ENCODE measurements at places on chromosomes 1 and 21.

- no peak for DNase-seq
These were observed 51.2 kb downstream of the XKR8 start for GRCh38 chr1:28010969-28011368.

GRCh38 chr1:200099040-200099439 lies 71.5 kb downstream of the NR5A2 start:
- DNase-seq = no peak

- no peak for DNase-seq
These were observed 45.5 kb downstream of the TOR3A start for GRCh38 chr1:179127163-179127895.

GRCh38 chr21:42409366-42409765 lies 5.7 kb downstream of the UBASH3A start:
- DNase-seq = no peak

DNA sequence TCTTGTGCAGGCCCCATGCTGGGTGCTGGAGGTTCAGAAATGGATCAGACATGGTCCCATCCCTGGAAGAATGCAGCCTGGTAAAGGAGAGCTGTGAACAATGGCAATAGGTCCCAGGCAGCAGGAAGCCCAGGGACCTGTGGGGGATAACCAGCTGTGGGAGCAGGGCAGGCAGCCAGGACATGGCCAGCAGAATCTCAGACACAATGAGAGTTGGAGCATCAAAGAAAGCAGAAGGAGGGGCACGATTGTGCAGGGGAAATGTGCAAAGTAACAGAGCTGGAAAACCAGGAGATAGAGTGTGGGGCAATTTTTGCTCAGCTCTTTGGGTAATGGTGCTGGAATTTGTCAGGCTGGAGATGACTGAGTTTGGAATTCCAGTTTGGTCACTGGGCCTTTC lies 44.3 kb downstream of the C8B start:
- no peak for DNase-seq

DNA sequence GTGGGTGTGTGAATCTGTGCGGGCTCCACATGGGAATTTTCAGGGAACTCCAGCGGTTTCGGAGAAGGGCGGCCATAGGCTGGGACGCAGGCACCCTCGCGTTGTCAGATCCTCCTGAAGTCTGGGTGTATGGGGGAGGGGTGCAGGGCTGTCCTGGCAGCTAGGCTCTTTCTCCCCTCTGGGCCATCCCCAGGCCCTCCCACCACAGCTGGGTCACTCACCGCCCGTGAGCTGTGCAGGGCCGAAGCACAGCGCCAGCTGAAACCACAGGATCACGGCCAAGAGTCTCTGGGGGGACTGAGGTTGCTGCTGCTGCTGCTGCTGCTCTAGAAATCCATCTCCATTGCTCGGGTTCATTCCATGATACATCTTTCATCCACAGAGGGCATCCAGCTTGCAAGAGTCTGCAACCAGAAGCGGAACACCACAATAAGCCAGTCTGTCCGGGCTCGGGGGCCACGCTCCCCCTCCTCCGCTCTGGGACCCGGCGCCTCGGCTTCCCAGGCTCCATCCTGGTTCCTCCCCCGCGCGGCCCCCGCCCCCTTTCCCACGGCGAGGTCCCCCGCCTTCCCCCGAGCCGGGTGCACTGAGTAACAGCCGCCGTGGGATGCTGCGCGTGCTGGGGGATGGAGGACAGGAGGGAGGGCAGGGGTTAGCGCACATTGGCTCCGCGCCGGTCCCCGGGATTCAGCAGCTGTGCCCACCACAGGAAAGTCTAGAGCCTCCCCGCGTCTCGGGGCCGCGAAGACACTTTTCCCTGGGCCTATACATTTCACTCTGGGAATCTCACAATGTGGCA lies 720 bp downstream of the SUSD4 start:
- DNase-seq = peak; percentile 35

GRCh38 chr1:232130815-232131480 lies 499.0 kb downstream of the SIPA1L2 start:
- DNase-seq = no peak

GRCh38 chr1:198024782-198025181 lies 107.6 kb downstream of the LHX9 start:
- DNase-seq = no peak

GRCh38 chr1:86741947-86742572 lies 37.7 kb downstream of the SH3GLB1 start:
- DNase-seq = peak; percentile 21

GRCh38 chr1:166884971-166885370 lies 8.9 kb upstream of the TADA1 start:
- DNase-seq = no peak

DNA sequence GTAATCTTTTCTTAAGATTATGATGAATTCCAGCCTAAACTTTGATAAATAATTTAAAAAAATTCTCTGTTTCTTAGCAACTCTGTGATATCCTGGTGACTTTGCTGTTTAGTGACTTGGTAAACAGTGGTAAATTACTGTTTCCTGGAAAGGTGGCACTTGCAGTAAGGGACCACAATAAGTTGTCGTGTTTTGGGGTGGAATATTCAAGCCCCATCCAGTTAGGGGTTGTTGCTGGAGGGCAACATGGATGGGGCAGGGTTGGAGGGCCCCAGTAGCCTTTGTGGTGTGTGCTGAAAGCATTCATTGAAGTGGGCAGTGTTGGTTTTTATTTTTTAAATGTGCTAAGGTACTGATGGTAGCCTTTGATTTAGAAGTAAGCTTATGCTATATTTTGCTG lies 30.3 kb downstream of the PRDM2 start:
- DNase-seq = no peak

DNA sequence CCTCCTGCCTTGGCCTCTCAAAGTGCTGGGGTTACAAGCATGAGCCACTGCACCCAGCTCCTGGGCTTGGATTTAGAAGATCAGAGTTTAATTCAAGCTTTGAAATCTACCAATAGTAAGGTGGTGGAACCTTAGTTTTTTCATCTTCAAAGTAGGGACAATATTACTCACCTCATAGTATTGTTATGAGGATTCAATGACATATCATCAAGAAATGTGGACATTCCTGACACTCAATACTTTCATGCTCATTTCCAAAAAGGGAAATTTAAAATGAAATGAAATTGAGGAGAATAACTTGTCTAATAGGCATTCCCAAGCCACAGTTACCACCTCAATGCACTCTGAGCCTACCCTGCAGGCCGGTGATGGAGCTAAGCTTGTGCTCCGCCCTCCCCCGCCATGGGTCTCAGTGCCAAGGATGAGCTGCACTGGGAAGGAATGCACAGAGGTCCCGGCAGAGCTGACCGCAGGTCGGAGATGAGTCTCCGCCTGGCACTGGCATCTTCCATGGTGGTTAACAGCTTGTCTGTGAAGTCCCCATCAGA lies 56.5 kb upstream of the BCAR3 start:
- no peak for DNase-seq

- no peak for DNase-seq
These were observed 177.5 kb downstream of the VPS13D start for GRCh38 chr1:12407050-12407961.
